ENCODE measurements at places on chromosomes 7 and 10.

DNA sequence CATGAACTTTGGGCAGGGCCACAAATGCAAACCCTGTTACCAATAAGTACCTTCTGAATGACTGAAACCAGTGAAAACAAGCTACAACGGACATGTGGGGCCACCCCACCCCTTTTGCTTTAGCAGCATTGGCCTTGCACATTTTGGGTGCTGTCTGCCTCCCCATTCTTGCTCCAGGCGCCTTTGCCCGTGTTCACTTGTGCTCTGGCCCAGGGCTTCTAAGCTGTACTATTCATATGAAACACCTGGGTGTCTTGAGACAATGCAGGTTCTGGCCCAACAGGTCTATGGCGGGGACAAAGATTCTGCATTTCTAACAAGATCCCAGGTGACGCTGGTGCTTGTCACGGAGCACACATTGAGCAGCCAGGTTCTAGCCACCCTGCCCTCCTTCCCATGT, 96.5 kb upstream of the SDK1 start:
- no peak for DNase-seq

GRCh38 chr7:159091480-159092475, 52.9 kb downstream of the VIPR2 start:
- DNase-seq = no peak

- no peak for DNase-seq
Measured at GRCh38 chr10:123665491-123666286, 466 bp upstream of the GPR26 start.

DNA sequence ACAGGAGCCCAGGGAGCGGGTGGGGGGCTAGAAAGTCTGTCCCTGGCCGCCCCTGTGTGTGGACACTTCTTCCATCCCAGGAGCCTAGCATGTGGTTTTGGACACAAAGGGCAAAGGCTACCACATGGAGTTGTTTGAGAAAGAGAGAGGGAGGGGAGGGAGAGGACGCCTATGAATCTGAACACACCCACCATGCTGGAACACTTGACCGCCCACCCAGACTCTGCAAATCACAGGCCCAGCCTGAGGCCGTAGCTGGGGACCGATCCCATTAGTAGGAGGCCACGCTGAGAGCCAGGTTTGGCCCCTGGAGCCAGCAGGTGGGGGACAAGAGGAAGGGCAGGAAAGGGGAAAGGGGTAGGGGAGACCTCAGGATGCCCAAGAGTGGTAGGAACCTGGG, 39.6 kb downstream of the ADAMTS14 start:
- DNase-seq = no peak

DNA sequence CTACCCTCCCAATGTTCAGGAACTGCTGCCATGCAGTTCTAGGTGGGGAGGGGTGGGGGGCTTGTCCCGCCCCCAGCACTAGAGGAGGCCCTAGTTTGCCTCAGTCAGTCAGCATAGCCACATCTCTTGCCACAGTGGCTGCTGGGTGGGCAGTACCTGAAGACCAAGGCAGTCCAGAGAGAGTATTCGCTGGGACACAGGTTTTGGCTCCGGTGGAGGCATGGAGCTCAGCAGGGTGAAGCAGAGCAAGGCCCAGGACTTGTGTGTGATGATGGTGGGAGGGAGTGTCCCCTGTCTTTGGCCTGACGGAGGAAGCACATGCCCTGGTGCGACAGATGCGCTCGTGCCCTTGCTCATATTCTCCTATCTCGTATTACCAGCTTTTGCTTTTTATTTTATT, 24.7 kb upstream of the ZCCHC24 start:
- no peak for DNase-seq

DNA sequence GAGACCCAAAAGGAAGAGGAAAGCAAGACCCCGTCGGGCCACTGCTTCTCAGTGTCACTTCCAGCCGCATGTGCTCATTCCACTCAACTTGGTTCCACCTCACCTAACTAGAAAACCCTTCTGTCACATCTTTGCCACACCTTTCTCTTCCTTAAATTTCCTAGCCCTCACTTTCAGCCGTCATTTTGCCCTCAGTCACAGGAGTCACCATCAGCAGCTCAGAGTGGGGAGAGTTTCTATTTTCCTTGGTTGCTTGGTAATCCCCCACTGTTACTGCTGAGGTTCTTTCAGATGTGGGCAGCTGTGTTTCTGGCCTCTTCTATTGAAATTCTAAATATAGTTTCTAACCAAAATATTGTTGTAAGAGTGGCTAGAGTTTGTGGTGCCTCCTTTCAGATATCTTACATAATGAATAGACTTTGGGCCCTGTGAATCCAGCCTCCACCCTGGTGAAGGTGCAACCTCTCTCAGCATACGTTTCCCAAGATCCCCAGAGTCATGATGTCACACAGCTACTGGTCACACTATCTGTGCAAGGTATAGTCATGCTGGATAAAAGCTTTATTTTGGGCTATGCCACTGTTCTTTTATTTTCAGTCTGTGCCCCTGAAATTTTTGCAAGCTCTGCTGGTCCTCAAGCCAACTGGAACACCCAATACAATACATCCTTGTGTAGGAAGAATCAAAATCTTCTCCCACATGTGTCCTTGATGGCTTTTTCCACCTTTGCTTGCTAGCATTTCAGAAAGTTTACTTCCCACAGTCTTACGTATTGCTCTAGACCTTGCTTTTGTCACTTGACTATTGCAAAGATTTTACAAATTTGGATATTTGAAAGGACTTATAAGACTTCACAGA, 9.2 kb downstream of the AGBL3 start:
- no peak for DNase-seq

DNA sequence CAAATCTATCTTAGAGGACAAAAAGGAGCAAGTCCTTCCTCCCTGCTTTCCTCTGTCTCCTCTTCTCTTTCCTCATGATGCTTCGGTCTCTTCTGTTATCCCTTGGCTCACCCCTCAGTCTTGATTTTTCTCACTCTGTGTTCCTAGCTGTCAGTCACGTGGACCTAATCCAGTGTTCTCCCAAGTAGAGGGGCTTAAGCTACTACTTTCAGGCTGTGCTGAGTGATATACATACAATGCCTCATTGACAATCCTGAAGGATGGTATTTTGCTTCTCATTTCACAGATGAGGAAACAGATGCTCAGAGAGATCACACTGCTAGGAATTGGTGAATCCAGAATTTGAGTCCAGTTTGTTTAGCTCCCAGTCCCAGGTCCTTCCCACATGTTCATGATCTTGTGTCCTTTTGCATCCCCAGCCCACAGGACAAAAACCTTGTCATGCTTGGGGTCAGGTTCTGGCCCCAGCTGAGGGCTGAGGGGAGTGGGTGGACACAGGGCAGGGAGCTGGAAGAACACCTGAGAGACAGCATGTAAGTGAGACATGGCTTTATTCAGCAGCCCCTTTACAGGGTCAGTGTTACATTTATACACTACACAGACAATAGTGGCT, 50.5 kb upstream of the KMT2E start:
- no peak for DNase-seq

GRCh38 chr10:71213127-71213621, 804 bp downstream of the UNC5B start:
- DNase-seq = no peak

GRCh38 chr7:78510580-78511188, 712.1 kb downstream of the PHTF2 start:
- peak; percentile 5 for DNase-seq

- no peak for DNase-seq
Measured at GRCh38 chr7:83824214-83824613, 175.3 kb upstream of the SEMA3E start.

DNA sequence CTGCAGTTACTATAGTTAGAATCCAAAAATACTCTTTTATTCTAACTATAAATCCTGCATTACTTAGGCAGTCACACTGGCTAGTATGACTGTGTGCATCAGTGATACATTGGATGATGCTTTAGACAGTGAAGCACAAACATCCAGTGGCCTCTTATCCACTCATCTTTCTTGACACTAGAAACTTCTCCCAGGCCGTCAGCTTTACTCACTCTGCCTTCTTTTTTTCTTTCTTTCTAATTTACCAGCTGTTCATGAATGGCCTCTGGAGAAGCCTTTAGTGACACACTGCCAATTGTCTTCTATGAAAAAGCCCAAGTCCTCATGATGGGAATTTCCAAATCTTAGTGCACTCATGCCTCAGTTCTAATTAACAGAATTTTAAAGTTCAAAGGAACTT, 26.2 kb upstream of the C10orf90 start:
- no peak for DNase-seq

DNA sequence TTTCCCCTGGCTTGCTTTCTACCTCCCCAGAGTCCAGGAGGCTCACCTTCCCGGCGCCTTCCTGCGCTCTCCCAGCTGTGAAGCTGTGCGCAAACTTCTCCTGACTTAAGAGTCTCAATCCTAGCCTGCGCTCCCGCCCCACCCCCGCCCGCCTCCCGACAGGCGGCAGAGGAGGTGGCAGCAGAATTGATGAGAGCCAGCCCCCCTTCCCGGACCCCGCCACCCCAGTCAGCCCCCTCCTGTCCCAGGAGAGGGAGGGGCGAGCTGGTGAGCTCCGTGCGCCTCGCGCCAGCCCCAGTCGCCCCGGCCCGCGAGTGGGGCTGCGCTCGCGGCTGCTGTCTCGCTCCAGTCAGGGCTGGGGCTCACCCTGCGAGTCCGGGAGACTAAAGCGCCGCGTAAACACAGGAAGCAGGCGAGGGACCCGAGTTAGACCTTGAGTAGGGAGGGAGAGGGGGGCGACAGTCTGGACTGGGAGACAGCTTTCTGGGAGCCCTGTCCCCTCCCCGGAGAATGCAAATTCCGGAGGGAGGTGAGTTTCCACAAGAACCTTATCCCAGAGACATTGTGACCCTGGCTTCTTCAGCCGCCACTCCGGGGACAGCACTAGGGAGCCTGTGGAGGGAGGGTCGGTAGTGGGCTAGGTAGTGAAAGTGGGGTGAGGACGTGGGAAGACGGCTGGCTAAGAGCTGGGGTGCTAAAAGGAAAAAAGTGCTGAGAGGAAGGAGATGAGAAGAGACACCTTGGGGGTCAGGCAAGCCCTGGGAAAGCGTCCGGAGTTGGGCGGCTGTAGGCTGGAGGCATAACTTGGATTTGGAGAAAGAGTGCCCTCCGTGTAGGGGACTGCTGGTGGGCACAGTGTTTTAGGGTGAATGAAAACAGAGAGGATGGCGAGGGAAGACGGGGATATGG, at the start of gene CALCR:
Gene CALCR, minus strand, starts transcription at position 79 of the 909 bp plus-strand sequence. CDS start 87,743 bp downstream, outside the sequence.
- DNase-seq = no peak

- no peak for DNase-seq
Measured at GRCh38 chr10:43125881-43126731, 12.1 kb upstream of the CSGALNACT2 start.

DNA sequence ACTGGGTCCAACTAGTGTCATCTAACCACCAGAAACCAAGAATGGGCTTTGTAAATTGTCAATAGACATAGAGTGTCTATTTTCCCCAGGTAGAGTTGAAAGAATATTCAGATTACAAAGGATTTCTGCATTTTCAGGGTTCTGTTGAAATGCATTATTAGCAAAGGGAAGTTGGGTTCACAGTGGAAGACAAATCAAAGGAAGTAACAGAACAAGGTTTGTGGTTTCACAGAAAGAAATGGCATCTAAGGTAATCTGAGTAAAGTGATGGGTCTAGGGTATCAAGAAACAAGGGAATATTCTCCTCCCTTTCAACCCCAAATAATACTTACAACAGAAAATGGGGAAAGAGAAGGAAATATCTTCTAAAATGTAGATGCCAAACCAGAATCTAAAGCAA, 25.8 kb downstream of the CEP41 start:
- no peak for DNase-seq

DNA sequence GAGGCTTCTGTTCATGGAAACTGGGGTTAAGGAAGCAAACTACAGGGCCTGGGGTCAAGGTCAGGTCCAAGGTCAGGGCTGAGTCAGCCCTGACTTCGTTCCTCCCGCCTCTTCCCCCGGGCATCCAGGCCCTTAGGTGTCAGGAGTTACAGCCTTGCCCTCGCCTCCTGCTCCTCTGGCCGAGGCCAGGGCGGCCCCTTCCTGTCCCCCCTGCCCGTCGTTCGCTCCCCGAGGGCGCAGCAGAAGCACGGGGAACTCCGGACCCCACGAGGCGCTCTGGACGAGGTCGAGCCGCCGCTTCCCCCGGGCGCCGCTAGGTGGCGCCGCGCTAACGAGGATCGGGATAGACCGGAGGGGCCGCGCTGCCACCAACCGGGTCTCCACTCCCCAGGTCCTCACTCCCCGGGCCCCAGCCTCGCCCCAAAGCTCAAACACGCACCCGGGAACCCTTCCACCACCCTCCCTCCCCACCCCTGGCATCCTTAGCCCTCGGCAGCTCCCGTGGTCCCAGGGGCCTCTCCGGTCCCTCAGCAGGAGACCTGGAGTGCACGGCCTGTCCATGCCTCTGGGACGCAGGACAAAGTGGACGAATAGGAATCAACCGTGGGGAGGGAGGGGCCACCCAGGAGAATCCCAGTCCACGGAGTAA, 59.2 kb upstream of the MYL10 start:
- peak; percentile 91 for DNase-seq

DNA sequence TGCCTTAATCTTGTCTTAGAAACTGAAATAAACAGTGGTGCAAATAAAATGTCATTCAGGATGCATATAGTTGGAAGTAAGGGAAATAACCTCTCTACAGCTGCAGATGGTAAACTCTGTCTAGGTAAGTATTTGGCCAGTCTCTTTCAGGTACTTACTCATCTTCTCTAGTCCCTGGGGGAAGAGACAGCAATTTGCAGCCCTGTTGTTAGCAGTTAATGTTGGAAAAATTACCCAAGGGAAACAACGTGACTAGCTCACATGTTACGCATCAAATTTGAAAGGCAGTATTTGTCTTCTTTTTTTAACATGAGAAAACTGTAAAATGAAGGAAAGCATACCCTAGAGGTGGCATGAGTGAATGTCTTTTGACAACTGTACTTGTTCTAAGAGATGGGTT, 3.2 kb upstream of the HUS1 start:
- no peak for DNase-seq

DNA sequence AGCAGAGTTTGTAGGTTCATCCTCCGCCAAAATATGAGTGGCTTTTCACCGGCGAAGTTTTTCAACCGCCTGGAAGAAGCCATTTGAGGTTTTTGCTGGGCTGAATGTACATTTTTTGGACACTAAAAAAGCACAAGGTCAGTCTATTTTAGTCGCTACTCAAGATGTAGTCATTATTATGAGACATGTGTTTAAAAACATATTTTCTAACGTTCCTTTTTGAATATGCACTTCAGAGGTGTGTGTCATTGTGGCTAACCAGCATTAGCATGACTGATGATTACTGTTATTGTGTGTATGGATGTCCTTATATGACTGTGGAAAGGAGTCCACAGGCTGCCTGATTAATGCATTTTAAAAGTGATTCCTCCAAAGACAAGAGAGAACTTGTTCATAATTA, 605.4 kb downstream of the INHBA start:
- no peak for DNase-seq

DNA sequence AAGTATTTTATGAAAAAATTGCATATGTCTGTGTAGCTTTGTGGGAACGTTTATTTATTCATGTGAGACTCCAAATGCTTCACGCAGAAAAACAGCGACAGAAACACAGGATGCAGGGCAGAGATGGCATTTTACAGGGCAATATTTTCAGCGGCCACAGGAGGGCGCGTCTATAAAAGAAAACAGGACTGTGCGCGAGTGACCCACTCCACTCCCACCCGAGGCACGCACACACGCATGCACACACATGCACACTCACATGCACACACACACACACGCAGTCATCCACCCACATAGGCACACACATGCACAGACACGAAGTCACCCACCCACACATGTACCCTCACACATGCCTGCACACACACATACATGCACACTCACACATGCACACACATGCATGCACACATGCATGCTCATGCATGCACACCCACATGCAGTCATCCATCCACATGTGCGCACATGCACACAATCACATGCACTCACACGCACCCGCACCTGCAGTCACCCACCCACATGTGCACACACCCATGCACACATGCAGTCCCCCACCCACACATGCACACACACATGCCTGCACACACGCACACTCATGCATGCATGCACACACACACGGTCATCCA, 96.3 kb downstream of the DNAJB6 start:
- DNase-seq = no peak

- no peak for DNase-seq
Measured at GRCh38 chr7:88437132-88437531, 130.4 kb upstream of the STEAP4 start.
